ENCODE measurements at places on chromosomes 13 and 19.

DNA sequence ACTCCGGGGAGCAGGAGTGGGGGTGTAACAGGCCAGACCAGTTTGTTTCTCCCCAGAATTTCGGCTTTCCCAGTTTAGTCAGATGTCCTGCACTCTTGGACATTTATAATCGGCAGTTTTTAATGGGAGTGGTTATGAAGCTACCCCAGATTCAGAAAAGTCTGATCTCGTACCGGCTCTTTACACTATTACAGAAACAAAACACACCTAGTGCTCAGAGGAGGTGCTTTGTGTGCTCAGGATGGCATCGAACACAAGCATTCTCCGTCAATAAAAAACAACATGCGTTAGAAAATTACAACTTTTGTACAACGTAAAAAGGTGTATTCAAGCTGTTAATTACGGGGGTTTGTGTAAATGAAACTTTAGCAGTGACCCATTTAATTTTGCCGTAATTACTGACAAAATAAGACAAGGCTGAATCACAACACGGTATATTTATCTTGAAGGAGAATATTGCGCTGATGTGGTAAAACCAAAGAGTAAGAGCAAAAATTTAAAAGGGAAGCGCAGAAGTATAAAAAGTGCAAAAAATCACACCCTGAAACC lies 6.6 kb upstream of the SOX1 start:
- DNase-seq = no peak

- DNase-seq = no peak
These were observed 5.0 kb downstream of the XRCC1 start for GRCh38 chr19:43570174-43570791.

GRCh38 chr13:44756276-44756810 lies 180.2 kb upstream of the TSC22D1 start:
- DNase-seq = no peak

- no peak for DNase-seq
These were observed 81.1 kb downstream of the CACNA1A start for GRCh38 chr19:13425151-13425550.

- DNase-seq = no peak
These were observed 13.7 kb downstream of the PLD3 start for GRCh38 chr19:40362160-40362559.

GRCh38 chr13:72163678-72164077 lies 296.7 kb upstream of the DACH1 start:
- no peak for DNase-seq

All from stimulated activated CD8-positive, alpha-beta memory T cell treated with anti-CD3 and anti-CD28 coated beads, Interleukin-7, amount 100 ng/mL, for 4 hours (primary cell).